ENCODE measurements at places on chromosomes 7 and 10.

GRCh38 chr7:74178632-74179031 is 4.5 kb downstream of the EIF4H start:
- no peak for DNase-seq

DNA sequence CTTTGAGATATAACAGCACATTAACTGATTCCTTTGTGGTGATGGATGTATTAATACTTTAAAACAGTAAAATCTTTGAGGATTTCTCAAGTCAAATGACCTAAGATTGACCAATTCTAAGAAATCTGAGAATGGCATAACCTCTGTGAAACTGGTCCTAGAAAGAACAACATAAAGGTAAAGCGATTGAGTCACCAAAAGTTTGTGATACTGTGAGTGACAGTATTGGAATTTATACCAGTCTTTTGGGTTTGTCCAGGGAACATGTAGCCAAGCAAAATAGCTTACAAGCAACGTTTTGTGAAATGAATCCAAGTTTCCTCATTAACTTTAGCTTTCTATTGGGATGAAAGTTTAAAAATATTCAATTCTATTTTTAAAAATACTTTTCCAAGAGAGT is 157.4 kb upstream of the TMEM196 start:
- DNase-seq: no peak

DNA sequence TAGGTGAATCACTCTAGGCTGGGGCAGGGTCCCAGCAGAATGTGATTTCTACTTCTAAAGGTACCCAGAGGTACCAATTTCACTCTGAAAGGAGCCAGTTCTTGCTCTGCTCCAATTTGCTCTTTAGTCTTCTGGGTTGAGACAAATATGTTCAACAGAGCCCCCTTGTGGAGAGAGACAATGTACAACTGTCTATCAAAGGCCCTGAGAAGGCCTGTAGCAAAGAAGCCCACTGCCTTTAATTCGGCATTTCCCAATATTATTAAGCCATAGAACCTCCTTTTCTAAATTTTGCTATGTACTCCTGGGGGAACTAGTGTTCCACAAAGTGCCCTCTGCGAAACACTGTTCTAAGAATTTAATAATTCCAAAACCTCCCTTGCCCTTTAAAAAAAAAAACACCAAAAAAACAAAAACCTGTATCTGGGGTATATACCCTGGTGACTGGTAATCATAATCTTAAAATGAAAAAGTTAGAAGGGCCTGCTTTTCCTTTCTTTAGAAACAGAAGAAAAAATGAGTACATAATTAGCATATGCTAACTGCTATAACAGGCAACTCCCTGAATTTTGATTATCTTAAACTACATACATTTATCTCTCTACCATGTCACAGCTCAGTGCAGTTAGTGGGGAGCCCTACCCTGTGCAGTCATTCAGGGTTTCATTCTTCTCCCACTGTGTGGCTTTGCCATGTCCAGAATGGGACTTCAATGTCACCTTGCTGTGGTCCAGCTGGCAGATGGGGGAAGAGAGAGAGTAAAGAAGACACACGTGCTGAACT is 160.9 kb upstream of the BMPER start:
- DNase-seq: no peak

DNA sequence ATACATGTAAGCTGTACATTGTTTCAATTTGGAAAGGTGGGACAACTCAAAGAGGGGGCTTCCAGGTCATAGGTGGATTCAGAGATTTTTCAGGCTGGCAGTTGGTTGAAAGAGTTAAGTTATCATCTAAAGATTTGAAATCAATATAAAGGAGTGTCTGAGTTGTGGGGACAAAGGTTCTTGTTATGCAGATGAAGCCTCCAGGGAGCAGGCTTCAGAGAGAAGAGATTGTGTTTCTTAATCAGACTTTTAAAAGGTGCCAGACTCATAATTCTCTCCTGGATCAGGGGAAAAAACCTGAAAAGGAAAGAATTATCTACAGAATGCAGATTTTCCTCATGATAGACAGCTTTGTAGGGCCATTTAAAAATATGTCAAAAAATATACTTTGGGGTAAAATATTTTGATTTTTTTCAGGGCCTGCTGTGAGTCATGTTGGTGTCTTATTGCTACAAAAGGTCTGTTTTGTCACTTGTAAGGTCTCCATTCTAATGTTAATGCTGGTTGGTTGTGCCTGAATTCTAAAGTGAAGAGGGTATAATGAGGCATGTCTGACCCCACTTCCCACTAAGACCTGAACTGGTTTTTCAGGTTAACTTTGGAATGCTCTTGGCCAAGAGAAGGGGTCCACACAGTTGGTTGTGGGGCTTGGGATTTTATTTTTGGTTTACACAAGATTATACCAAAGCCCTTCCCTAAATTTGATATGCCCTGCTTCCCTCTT is 52.7 kb upstream of the PRSS1 start:
- no peak for DNase-seq

- DNase-seq: no peak
Measured at GRCh38 chr7:124429923-124430322, 335.7 kb downstream of the GPR37 start.

DNA sequence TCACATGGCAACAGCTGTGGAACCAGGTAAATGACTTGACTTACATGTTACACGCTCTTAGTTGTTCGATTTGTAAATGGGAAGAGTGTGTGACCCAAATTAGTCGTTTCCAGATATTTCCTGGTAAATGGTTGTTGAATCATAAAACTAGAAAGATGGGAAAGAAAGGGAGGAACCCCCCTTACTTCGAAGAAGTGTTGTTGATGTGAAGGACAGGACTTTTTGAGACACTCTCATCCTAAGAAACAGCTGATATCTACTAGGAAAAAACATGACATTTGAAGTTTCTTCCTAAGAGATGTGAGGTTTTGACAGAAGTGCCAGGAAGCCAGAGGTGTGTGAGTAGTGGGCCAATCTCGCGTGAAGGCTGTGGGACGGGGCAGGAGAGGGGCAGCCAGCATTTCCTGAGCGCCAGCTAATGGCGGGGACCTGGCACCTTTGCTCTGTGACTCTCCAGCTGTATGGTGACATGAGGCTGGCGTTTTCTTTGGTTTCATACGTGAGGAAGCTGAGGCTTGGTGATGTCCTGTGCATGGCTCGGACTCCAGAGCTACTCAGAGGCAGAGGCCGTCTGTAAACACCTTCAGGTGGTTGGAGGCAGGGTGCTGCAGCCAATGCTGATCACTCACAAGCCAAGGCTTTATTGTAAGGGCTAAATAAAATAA is 53.7 kb downstream of the IKZF1 start:
- no peak for DNase-seq

DNA sequence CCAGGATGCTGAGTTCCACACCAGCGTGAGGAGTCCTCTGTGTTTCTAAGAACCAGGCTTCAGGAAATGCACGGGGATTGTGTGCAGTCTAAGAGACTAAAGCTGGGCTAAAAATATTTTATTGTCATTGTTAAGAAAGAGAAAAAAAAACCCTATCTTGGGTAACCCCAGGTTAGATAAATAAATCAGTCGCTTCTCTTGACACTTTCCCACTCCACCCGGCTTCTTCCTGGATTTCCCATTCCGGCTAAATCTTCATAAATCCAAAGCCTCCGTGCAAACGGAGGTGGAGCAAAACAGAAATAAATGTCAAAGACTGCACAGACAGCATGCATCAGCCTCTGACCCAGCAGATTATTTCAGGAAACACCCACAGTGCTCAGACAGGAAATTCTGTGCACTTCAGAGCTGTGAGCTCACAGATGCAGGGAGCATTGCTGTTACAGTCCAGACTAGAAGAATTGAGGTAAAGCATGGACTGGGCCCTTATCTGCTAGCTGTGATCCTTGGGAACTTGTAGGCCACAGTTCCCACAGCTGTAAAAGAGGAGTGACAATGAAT is 44.8 kb upstream of the GRID1 start:
- no peak for DNase-seq

DNA sequence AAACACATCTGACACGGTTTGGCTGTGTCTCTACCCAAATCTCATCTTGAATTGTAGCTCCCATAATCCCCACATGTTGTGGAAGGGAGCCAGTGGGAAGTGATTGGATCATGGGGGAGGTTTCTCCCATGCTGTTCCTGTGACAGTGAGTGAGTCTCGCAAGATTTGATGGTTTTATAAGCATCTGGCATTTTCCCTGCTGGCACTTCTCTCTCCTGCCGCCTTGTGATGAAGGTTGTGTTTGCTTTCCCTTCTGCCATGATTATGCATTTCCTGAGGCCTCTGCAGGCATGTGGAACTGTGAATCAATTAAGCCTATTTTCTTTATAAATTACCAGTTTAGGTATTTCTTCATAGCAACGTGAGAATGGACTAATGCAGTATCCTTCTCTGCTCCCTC is 5.9 kb upstream of the HTR5A start:
- no peak for DNase-seq

DNA sequence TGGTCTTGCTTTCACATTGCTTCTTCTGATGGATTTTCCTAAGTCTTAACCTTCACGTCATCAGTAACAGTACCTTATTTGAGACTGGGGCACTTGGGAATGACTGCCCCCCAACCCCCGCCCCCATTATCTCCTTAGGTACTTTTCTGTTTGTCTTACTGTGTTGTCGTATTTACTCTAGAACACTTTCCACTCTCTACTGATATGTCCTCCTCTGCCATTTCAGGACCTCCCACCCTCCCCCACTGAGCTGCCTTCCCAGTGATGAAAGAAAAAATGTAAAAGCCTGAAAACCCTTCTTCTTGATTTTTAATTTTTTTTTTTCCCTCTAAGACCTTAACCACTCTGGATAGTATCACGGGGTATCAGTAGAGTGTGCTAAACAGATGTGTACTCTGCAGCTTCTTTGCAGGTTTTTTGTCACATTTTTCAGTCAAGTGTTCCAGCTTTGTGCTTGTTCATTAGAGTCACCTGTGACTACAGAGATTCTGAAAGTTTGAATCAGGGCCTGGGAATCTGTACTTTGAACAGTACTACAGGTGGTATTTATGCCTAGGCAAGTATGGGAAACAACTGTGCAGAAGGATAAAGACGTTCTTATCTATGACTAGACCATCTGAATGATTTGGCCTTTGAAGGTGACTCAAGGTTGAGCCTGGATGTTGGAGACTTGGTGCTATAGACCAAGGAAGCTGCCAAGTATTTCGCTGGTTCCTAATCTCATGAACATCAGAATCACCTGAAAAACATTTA is 8.3 kb downstream of the CALU start:
- DNase-seq: no peak

- no peak for DNase-seq
Measured at GRCh38 chr10:128992770-128993169, 474.3 kb upstream of the MGMT start.

- DNase-seq: no peak
Measured at GRCh38 chr10:68178592-68178991, 53.3 kb downstream of the ATOH7 start.

DNA sequence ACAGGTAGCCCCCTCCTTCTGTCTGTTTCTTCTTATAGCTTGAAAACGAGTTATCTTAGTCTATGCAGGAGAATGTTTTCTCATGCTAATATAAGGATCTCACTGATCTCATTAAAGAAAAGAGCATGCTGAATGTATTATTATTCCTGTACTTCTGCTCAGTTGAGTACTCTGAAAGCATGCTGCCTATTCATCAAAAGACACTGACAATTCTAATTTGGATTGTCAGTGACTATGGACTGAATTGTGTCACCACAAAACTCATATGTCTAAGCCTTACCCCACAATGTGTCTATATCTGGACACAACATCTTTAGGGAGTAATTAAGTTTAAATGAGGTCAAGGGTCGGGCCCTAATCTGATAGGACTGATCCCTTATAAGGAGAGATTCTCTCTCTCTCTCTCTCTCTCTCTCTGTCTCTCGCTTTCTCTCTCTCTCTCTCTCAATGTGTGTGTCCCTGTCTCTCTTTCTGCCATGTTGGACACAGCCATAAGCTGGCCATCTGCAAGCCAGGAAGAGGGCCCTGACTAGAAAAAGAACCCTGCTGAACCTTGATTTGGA is 98.4 kb downstream of the GNAT3 start:
- no peak for DNase-seq

DNA sequence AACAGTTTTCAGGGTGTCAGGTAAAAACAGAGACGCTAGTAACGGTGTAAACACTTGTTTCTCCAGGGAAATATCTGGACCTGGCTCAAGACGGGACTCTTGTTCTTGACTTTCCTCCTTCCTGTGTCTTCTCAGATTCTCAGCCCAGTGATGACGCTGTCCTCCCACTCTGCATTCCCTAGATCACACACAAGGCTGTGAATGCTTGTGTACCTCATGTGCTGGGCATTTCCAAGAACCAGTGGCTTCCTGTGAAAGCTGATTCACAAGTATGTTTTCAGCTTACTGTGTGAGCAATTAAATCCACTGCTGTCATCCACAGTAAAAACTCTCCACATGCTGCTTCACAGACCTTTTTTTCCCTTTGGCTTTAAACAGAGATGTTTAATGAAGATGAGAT is 193.8 kb upstream of the DPP6 start:
- no peak for DNase-seq

DNA sequence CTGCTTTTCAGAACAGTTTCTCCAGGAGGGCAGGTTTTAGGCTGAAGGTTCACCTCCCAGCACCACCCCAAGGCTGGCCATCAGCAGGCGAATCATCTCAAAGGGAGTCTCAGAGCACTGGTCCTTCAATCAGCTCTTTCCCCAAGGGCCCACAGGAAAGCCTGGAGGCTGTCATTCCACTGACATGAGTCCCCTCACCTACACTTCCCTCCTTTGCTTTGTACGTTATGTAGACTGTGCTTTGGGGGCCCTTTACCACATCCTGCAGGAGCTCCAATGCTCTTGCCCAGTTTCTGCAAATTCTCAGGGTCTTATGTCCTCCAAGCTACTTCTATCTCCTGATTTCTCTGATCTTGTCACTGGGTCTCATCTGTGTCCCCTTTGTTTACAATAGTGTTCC is 15.4 kb downstream of the WDFY4 start:
- DNase-seq: no peak

DNA sequence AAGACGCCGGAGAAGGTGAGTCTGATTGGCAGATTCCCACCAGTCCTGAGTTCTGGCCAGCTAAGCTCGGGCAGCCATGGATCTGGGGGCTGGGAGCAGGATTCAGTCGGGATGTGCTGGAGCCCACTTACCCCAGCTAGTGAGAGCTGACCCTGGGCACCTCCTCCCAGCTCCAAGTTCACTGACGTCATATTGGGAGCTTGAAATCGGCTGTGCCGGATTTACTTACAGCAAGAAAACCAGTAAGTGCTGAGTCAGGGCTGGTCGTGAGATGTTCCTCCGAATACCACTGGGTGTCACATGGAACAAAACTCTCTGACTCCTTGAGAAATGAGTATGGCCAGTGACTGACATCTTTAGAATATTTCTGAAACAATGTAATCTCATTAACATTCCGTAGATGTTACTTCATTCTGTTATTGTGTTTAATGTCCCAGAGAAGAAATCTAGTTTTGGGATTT is 621.2 kb downstream of the SDK1 start:
- no peak for DNase-seq

GRCh38 chr10:86446987-86447386 is 74.6 kb downstream of the WAPL start:
- DNase-seq: no peak

- DNase-seq: no peak
Measured at GRCh38 chr10:47252093-47252780, 47.8 kb upstream of the GDF10 start.
